Mammary microvascular endothelial cell (primary cell): ENCODE measurements at places on chromosomes 2 and 18. TPM values are rescaled to one million over a fixed set of nuclear protein-coding genes. Genes with fewer than 3 reads are reported as not detected.

Gene OSBPL6
- 1.1 and 5.3 TPM in 2 replicates for total RNA-seq

Gene IL37
- total RNA-seq = not detected in 2 replicates

Gene SNED1
- total RNA-seq = 3.8 and 4.3 TPM in 2 replicates

Gene WNT10A
- not detected in 2 replicates for total RNA-seq

Gene DOK6
- under 0.01 TPM in 1 of 2 replicates, not detected in the other for total RNA-seq
